Activated B cell treated with CpG ODN at 0.5 μM for 24 hours (primary cell): ENCODE measurements at places on chromosomes 4 and X. TPM values are rescaled to one million over a fixed set of nuclear protein-coding genes. Genes with fewer than 3 reads are reported as not detected.

Gene MAGEB1
- total RNA-seq, result not detected in 2 replicates

GRCh38 chr4:171348090-171348489 is 465.1 kb upstream of the GALNTL6 start:
- no peak for DNase-seq
- no peak overlapping the region for H3K27ac ChIP-seq
- no peaks in the 10 kb centered on the region for H3K36me3 ChIP-seq
- H3K4me1 ChIP-seq, result no peaks in the 10 kb centered on the region
- H3K4me3 ChIP-seq, result no peak overlapping the region
- no peaks in the 10 kb centered on the region for H3K27me3 ChIP-seq

DNA sequence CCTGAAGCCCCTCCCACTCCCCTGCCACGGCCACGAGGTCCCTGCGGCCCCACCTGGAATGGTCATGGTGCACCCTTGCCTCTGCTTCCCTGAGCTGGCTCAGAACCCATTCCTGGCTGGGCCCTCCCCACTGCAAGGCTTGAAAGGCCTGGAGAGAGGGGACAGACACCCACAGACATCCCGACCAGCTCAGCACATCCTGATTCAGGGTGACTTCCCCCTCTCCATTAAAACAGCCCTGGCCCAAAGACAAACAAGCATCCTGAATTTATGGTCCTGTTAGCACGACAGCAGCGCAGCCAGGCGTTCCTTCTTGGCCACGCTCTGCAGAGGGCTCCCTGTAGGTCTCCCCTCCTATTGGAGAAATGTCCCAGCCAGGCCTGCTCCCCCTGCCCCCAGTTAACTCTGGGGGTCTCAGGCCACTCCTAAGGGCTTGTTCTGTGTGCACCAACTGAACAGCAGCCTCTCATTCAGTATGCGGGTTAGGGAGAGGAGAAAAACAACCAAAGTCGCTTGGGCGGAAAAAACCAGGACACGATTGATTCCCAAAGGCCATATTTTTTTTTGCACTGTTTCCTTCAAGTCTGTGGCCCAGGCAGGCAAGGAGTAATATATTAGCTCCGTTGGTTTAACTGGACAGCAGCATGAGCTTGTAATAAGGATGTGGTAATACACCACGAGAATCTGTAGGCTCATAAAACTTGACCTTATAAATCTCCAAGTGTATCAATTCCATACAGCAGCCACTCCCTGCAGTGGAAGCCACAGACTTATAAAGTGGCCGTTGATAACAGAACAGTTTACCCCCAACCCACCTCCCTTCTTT is 106.7 kb upstream of the MSX1 start:
- H3K27me3 ChIP-seq, result peaks cover 12% of the 10 kb centered on the region
- no peak for DNase-seq
- no peak overlapping the region for H3K27ac ChIP-seq
- H3K4me1 ChIP-seq, result no peaks in the 10 kb centered on the region
- no peaks in the 10 kb centered on the region for H3K36me3 ChIP-seq
- H3K4me3 ChIP-seq, result no peak overlapping the region

- DNase-seq, result no peak
- peaks cover 44% of the 10 kb centered on the region for H3K4me1 ChIP-seq
- H3K27ac ChIP-seq, result peak overlapping the region; percentile 78
- H3K27me3 ChIP-seq, result no peaks in the 10 kb centered on the region
Observed at GRCh38 chr4:38131371-38132091, 171.3 kb downstream of the PTTG2 start.

GRCh38 chr4:120921456-120922380 is 808 bp downstream of the PRDM5 start:
- DNase-seq, result no peak
- H3K27me3 ChIP-seq, result peaks cover 25% of the 10 kb centered on the region
- no peaks in the 10 kb centered on the region for H3K36me3 ChIP-seq
- H3K4me1 ChIP-seq, result peaks cover 8% of the 10 kb centered on the region
- H3K27ac ChIP-seq, result no peak overlapping the region

GRCh38 chrX:20032201-20032600 is 41.3 kb upstream of the BCLAF3 start:
- H3K4me1 ChIP-seq, result peaks cover 2% of the 10 kb centered on the region
- H3K27me3 ChIP-seq, result no peaks in the 10 kb centered on the region
- no peak for DNase-seq
- no peak overlapping the region for H3K4me3 ChIP-seq
- H3K36me3 ChIP-seq, result no peaks in the 10 kb centered on the region
